ENCODE measurements at places on chromosomes 3 and 15.

DNA sequence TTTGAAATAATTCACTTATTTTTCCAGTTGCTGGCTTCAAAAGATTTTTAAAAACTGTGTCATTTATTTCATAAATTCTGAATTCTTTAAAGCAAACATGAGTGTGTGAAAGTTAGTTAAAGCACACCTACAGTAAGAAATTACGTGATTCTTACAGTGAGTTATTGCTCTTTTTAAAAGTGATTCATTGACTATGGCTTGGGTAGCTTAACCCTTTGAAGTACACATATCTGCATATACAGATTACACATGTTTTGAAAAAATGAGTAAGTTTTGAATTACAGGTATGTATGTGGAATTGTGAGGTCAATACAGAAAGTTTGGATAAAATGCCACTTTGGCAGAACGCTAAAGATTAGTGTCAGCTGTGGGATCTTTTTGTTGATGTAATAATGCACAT is 64.5 kb upstream of the MBNL1 start:
- no peak for DNase-seq

- no peak for DNase-seq
These were observed 24.2 kb upstream of the CD96 start for GRCh38 chr3:111517801-111518200.

DNA sequence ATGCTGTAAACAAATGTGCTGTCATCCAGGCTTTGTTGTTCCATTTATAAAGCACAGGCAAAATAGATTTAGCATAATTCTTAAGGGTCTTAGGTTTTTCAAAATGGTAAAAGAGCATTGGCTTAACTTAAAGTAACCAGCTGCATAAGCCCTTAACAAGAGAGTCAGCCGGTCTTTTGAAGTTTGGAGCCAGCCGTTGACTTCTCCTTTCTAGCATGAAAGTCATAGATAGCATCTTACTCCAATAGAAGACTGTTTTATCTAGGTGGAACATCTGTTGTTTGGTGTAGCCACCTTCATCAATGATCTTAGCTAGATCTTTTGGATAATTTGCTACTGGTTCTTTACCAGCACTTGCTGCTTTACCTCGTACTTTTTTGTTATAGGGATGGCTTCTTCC is 297.5 kb upstream of the DCBLD2 start:
- no peak for DNase-seq

- no peak for DNase-seq
These were observed 179.8 kb downstream of the MEX3B start for GRCh38 chr15:81865850-81866537.

DNA sequence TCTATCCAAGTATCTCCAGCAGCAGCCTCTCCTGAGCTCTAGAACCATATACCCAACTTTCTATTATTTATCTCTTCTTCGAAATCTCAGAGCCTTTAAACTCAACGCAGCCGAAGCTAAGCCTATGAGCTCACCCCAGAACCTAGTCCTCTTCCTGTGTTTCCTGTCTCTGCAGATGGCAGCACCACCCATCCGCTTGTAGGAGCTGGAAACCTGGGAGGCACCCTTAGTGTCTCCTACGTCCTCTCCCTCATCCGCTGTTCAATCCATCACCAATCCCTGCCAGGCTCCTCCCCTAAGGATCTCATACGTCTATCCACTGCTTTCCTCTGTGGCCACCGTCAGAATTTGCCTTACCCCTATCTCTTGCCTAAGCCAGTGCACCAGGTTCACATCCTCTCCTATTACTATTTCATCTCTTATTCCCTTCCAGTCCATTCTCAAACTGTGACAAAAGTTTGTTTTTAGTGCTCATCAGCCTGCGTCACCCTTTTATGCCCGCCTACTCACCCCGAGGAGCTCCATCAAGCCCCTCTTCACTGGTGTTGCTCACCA is 9.6 kb downstream of the VGLL4 start:
- no peak for DNase-seq

GRCh38 chr3:52108302-52109232 is 45.7 kb downstream of the POC1A start:
- DNase-seq, result no peak
